ENCODE measurements at places on chromosomes 6 and 20.

DNA sequence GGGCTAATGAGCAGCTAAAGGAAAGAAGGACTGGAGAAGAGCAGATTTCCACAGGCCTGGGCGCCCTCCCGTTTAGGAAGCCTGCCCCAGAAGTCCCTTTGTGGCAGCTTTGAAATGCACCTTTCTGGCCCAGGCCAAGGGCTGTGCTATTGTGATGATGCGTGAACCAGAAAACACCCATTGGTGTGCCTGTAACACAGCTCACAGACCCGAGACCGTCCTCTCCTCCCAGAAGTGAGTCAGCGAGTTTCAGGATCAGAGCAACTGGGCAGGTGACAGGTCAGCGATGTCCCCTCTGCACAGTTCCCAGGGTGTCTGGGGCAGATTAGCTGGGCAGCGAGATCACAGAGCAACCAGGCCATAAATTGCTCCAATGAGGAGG, 71.9 kb upstream of the SULF2 start:
- DNase-seq: no peak

DNA sequence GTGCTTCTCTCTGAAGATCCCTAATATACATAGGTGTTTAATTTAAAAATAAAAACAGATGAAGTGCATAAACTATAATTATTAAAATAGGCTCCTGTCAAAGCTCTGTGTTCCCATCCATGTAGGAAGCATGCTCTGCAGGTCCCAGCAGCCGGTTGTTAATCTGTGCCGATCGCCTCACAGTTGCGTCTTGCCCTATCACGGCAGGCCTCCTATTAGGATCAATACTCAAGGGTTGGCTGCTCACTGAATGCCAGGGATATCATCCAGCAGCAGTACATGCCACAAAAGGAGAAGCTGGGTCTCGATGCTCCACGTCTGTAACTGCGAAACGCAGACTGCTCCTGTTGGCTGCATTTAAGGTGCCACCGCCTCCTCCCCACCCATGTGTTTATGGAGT, 369.8 kb downstream of the CDH4 start:
- no peak for DNase-seq

- DNase-seq: no peak
Observed at GRCh38 chr20:42496595-42496994, 693.1 kb downstream of the PTPRT start.

GRCh38 chr6:135148889-135149288, 32.2 kb upstream of the MYB start:
- DNase-seq: no peak

GRCh38 chr20:36121981-36122930, 32.3 kb upstream of the EPB41L1 start:
- DNase-seq: no peak

- DNase-seq: no peak
Observed at GRCh38 chr20:24579475-24579874, 110.0 kb downstream of the SYNDIG1 start.

- DNase-seq: no peak
Observed at GRCh38 chr20:46872328-46873211, 22.1 kb upstream of the EYA2 start.

- DNase-seq: no peak
Observed at GRCh38 chr6:41572613-41573012, 26.4 kb downstream of the FOXP4 start.

GRCh38 chr6:157151989-157152388, 171.3 kb downstream of the TMEM242 start:
- no peak for DNase-seq

DNA sequence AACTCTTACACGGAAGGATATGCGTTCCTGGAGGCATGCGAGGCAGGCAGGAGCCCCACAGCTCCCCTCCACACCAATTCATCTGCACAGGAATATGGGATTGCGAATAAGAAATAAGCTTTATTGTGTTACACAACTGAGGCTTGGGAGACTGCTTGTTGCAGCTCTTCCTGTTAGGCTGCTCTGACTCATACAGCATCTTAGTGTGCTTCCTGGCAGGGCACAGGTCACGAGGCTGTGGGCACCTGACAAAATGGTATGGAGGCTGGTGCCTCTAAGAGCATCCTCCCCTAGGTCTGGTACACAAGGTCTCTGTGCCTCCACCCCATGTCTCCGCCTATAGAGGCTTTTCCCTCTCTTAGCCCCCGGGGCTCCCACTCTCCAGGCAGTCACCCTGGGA, 6.8 kb downstream of the SLC22A3 start:
- no peak for DNase-seq

DNA sequence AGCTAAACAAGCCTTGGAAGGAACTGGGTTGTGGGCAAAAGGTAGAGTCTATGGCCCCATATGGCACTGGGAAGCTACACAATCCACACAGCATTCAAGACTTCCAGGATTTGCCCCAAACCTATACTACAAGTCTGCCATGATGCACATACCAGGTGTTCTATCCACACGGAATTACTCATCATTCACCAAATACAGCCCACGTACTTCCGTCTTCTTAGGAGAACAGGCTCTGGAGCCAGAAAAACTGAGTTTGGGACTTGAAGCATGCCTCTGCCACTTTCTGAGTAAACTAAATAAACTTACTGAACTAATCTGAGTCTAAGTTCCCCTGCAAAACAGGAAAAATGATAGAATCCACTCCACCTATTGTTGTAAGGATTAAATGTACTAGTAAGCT, 28.6 kb downstream of the RIMS4 start:
- no peak for DNase-seq

- no peak for DNase-seq
Observed at GRCh38 chr20:20573797-20574196, 138.6 kb downstream of the RALGAPA2 start.

- DNase-seq: no peak
Observed at GRCh38 chr20:13661070-13661685, 22.4 kb upstream of the TASP1 start.

DNA sequence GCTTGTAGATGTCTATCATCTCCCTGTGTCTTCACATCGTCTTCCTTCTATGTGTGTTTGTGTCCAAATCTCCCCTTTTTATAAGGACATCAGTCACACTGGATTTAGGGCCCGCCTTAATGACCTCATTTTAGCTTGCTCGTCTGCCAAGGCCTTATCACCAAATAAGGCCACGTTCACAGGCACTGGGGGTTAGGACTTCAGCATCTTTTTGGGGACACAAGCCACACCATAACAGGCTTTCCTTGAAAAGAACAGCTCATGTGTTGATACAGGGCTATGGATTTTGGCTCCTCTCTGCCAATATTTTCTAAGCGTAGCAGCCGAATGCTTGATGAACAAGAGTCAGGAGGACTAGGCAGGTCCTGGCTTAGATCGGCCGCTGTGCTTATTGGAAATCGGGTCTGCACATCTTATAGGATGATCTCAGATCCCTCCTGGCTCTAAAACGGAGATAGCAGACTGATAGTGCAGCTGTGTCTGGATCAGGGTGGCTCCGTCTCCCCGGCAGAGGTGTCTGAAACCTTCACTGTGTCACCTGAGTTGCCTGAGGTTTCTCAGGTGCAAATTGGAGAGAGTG, 16.2 kb upstream of the TMEM181 start:
- no peak for DNase-seq

DNA sequence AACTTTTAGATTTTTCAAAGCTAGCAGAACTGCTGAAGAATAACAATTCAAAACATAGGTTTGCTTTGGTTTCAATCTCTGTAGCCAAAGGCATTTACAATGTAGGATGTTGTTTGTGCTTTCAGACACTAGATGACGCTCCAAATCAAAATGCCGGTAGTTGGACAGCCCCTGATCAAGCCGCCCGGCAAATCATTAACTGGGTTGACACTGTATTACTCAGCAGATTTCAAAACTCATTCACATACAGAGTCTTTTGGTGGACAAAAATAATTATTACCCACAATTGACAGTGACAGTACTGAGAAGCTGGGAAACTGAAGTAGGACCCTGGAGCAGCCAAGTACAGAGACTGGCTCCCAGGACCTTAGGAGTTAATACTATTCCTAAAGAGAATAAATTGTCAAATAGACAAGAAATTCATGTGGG, 21.3 kb upstream of the HFE start:
- peak; percentile 65 for DNase-seq

DNA sequence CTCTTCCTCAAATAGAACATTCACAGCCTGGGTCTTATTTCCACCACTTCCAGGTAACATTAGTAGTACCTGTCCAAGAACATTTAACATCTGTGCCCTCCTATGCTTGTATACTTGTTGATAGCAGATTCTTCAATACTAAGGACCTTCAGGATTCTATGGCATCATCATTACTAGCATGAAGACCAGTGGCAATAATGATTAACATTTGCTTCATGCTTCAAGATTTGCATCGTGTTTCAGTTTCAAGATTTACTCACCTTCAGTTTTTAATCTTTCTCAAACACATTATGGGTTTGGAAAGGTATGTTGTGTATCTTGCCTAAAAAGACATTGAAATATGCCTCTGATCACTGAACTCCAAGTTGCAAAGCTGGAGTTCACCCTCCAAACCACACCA, 412.8 kb upstream of the NRSN1 start:
- DNase-seq: no peak

DNA sequence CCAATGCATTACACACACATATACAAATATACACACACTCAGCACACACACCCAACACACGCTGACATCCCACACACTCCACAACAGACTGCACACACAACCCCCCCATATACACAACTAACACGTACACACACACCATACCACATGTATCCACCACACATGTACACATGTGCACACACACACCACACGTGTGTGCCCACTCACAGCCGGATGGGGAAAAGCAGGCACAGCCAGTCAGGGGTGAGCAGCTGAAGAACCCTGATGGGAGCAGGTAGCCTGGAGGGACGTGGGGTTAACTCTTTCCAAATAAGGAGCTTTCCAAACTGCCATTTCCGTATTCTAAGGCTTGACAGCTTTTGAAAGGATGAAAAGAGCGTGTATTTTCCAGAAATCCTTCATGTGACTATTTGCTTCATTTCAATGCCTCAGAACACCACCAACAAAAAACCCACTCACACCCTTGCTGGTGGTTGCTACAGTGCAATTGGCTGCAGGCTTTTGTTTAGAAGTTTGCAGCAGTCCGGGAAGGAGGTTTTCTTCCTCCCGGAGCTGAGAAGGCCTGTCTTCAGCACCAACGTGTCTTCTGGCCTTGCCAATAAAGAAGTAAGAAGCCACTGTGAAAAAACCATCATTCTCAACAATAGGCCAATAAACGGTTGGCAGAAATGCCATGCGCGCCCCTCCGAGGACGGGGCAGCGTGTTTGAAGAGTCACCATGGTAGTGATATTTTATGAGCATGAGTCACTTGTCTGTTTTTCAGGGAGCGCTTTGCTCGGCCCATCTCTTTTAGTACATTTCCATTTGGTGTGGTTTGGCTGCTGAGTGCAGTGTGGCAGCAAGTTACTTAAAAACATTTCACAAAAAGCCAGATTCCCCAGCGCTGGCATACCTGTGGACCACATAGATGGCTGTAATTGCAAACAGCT, 131.3 kb upstream of the GMDS start:
- no peak for DNase-seq

DNA sequence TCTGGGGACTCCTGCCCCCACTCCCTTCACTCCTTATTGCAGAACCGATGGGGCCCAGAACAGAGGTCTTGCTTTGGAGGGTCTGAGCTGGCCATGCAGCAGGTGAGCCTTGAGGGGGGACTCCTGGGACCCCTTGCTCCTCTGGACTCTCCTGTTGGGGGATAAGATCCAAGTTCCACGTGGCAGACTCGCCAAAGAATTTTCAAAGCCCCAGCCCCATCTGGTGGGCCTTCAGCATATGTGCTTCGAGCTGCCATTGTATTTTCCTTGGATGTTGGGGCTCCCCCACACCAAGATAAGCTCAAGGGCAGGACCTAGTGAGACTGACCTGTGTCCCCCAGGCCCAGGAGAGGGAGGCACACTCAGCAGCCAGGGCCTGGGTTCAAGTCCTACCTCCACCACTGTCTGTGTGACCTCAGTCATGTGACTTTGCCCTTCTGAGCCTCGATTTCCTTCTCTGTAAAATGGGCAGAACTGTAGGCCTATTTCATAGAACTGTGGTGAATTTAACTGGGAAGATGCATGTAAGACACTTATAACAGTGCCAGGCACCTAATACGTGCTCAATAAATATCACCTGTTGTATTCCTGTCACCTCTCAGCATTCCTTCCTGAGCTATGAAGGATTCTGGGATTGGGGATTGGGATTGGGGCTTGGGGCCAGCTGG, 115.5 kb downstream of the VEGFA start:
- DNase-seq: no peak

DNA sequence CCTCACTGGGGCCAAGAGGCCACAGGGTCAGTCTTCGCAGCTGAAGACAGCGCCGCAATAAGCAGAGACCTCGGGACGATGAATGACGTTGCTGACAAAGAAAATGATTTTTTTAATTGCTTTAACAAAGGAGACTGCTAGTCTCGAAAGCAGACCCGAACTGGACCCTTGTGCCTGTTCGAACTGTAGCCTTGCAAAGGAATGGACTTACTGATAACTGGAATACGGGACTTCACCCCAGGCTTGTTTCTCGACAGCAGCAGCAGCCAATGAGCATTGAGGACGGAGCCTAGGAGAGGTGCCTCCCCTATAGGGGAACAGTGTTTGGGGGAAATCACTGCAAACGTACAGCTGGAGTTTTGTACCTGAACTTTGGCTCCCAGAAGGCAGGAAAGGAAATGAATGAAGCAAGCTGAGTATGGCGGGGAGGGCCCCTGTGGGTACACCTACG, 1.3 kb upstream of the TAF4 start:
- DNase-seq: no peak

DNA sequence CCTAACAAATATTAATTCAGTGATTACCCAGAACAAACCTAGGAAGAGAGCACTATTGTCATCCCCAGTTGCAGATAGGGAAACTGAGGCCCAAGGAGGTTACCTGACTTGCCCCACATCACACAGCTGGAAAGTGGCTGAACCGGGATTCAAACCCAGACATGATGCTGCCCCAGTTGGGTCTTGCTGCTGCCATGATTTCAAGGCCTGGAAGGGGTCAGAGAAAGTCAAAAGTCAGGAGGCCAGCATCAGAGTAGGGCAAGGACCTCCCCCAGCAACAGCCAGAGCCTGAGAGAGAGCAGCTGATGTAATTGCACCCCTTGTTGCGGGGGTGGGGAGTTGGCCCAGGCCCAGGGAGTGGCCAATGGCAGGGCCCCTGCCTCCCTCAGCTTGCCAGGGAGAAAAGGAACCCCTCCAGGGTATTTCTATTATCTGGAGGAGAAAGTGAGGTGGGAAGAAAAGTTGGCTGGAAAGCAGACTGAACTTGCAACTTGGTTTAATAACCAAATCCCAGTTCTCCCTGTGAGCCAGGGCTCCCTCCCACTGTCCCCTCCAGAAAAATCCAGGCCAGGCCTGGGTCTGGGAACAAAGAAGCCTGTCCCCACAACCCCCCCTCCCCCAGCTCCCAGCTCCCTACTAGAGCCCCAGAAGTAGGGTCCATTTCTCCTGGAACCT, 83.6 kb downstream of the MRPL14 start:
- DNase-seq: no peak

DNA sequence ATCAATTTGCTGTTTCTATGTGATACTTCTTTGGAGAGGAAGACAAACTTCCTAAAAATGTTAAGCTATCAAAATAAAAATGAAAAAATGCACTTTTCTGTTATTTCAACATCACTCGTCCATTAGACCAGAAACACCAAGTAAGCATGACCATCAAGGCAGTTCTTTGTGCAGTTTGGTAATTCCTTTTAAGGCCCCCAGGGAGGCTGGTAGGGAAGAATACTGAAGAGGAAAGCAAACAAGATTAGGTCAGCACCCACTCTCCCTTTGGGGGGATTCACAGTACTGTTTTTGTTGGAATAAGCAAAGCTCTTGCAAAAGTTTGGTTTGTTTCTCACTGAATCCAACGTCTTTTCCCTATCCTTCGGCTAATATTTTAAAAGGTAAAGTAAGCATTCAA, 206.8 kb upstream of the SLC35B3 start:
- no peak for DNase-seq

GRCh38 chr6:41573276-41573675, 27.1 kb downstream of the FOXP4 start:
- no peak for DNase-seq

All from HEK293T (cell line).